Thyroid gland (tissue), 4 donors: ENCODE measurements at places on chromosomes 3 and 15. TPM values are rescaled to one million over a fixed set of nuclear protein-coding genes. Genes with fewer than 3 reads are reported as not detected.

RARB gene
- 31.5 TPM for total RNA-seq

GOLGA8S gene
- 2.1 TPM for total RNA-seq

GRCh38 chr15:79184465-79184892 lies 93.9 kb upstream of the RASGRF1 start:
- no peaks in the 10 kb centered on the region for H3K36me3 ChIP-seq

GRCh38 chr3:102665183-102665582 lies 230.4 kb downstream of the ZPLD1 start:
- no peaks in the 10 kb centered on the region for H3K27me3 ChIP-seq
- no peaks in the 10 kb centered on the region for H3K36me3 ChIP-seq
- H3K4me1 ChIP-seq, result no peaks in the 10 kb centered on the region
- DNase-seq, result no peak
- H3K4me3 ChIP-seq, result no peak overlapping the region
- H3K27ac ChIP-seq, result no peak overlapping the region

DNA sequence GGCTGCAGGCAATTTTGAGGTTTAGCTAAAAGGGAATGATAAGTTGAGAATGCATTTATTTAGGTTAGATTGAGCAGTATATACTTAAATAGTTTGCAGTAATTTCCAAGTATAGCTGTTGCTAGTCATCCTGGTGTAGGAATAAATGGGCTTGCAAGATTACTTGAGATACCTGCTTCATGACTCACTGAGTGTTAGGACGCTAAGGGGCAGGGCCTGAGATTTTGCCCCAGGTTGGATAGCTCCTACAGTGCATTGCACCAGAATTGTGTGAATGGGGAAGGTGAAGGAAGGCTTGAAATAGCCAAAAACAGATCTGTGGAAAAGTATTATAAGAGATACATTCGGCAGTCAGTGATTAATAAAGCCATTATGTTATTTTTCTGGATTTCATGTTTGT lies 72.8 kb downstream of the KCNH8 start:
- H3K4me3 ChIP-seq, result no peak overlapping the region
- no peak for DNase-seq
- peaks cover under 1% of the 10 kb centered on the region for H3K4me1 ChIP-seq
